ENCODE measurements at places on chromosomes 11 and 22. TPM values are rescaled to one million over a fixed set of nuclear protein-coding genes. Genes with fewer than 3 reads are reported as not detected.

GRCh38 chr11:35047179-35047578, 91.8 kb upstream of the CD44 start:
- no peaks in the 10 kb centered on the region for H3K27me3 ChIP-seq
- H3K27ac ChIP-seq: no peak overlapping the region
- H3K36me3 ChIP-seq: no peaks in the 10 kb centered on the region

DNA sequence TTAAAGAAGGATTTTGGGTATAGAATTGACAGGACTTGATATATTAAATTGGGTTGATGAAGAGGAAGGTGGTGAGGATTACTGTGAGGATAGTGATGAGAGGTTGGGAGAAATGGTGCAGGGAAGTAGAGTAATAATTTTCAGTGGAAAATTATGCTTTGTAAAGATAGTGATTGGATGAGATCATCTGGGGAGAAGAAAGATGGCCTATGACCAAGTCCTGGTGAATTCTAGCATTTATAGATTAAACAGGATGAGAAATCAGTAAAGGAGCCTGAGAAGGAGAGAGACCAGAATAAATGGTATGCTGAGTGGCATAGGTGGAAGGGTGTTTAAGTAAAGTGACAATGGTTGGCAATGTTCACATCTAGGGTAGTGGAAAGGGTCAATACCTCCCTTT, 15.0 kb downstream of the IPO7 start:
- DNase-seq: no peak
- H3K27me3 ChIP-seq: no peaks in the 10 kb centered on the region
- H3K4me1 ChIP-seq: peaks cover 19% of the 10 kb centered on the region
- peak overlapping the region; percentile 48 for H3K27ac ChIP-seq
- H3K4me3 ChIP-seq: no peak overlapping the region

PKDREJ gene
- total RNA-seq: not detected

APLNR gene
- total RNA-seq: not detected

DNA sequence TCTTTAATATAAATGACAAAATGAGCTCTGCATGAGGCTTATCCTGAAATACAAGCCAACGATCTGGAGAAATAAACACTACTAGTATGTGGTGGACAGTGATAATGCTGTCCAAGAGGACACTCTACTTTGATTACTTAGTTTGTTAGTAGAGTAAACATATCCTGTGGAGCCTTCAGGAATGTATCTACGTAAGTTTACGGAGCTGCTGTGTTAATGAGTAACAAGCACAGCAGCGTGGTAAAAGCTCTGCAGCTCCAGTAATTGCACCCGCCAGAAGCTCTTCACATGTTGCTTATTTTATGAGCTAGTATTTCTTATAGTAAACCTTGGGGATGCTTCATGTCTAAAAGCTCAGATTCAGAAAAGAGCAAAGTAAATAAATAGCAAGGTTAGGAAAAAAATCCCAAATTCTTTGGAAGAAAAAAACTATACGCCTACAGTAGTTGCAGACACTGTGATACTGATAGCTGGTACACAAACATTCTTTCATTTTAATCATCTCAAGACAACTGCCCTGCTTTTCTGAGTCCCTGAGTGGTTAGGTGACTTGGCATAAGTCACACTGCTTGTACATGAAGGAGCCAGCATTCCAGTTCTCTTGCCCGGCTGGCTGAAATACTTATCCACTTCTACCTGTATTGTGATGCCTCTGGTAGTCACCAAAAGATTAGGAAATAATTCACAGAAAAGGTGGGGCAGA, 32.7 kb upstream of the CCDC34 start:
- H3K36me3 ChIP-seq: peaks cover 20% of the 10 kb centered on the region
- no peaks in the 10 kb centered on the region for H3K27me3 ChIP-seq
- H3K27ac ChIP-seq: peak overlapping the region; percentile 84

DNA sequence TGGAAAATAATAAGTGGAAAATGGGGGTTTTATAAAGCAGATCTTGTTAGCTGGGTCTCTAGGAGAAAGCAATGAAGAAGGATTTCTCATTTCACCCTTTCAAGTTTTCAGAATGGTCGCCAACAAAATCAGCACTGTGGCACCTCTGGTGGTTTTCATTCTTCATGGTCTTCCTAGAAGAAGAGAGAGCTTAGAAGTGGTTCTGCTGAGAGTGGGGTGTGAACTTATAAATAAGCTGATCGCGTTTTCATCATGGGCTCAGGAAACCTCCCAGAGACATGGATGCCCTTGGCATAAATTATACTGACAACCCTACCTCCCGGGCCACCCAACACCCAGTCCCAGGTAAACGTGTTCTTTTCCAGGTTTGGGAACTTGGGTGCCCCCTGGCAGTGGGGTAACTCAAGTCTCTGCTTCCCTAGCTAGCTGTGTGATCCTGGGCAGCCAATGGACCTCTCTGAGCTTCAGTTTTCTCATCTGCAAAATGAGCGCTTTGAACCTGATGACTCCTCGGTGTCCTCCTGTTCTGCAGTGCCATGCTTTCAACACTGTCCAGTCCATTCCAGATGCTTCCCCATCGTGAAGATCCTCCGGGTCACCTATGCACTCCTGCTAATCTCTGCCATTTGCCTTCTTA, 72.6 kb upstream of the GRAMD1B start:
- no peaks in the 10 kb centered on the region for H3K4me1 ChIP-seq
- H3K36me3 ChIP-seq: no peaks in the 10 kb centered on the region
- no peak for DNase-seq
- H3K27me3 ChIP-seq: peaks cover 84% of the 10 kb centered on the region
- no peak overlapping the region for H3K27ac ChIP-seq

- H3K4me3 ChIP-seq: no peak overlapping the region
- no peaks in the 10 kb centered on the region for H3K4me1 ChIP-seq
- no peak for DNase-seq
- H3K27ac ChIP-seq: no peak overlapping the region
- H3K36me3 ChIP-seq: no peaks in the 10 kb centered on the region
- no peaks in the 10 kb centered on the region for H3K27me3 ChIP-seq
These were observed 65.9 kb downstream of the PHF21A start for GRCh38 chr11:46055371-46055770.

TRIM51 gene
- total RNA-seq: not detected

DNA sequence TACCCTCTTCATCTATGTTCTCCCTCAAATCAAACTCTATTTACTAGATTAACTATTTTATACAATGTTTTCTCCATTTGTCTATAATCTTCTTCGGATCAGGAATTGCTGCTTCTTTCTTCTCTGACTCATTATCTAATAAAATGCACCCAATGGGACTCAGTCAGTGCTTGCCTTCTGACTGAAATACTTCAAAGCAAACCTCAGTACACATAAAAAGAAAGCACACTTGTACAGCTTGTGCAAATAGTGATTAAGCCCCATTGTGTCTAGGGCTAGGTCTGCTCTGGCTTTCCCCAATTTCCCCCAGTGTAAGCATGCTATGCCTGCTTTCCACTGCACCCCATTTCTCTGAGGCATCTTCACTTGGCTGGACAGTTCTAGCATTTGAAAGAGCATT, 118.6 kb upstream of the C11orf87 start:
- no peaks in the 10 kb centered on the region for H3K4me1 ChIP-seq
- DNase-seq: no peak
- no peak overlapping the region for H3K4me3 ChIP-seq
- H3K36me3 ChIP-seq: no peaks in the 10 kb centered on the region

DNA sequence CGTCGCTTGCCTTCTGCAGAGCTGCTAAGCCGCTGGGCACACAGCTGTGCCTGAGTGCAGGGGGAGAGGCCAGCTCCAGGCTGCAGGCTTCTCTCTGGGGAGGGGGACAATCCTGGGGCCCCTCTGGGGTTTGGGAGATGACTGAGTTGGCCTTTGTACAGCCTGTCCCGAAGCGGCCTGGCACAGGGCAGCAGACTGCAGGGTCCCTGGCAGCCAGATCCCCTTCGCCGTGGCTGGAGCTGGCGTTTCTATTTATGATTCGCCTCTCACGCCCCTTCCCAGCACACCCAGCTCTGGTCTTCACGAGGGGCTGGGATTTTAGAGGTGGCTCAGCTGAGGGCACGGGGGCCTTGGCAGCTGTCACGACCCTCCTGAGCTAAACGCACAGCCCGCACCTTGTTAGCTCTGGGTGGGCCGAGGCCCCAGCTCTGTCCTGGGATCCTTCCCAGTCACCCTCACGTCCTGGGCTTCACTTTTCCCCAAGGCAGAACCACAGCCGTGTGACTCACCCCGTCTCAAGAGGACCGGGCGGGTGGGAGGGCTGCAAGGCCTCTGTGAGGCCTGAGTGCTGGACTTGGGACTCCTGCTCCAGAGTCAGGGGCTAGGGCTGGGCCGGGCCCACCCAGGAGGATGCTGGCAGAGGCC, 18.4 kb downstream of the OSBPL5 start:
- no peaks in the 10 kb centered on the region for H3K4me1 ChIP-seq
- H3K4me3 ChIP-seq: no peak overlapping the region
- no peaks in the 10 kb centered on the region for H3K36me3 ChIP-seq
- H3K27me3 ChIP-seq: peaks cover 13% of the 10 kb centered on the region

DNA sequence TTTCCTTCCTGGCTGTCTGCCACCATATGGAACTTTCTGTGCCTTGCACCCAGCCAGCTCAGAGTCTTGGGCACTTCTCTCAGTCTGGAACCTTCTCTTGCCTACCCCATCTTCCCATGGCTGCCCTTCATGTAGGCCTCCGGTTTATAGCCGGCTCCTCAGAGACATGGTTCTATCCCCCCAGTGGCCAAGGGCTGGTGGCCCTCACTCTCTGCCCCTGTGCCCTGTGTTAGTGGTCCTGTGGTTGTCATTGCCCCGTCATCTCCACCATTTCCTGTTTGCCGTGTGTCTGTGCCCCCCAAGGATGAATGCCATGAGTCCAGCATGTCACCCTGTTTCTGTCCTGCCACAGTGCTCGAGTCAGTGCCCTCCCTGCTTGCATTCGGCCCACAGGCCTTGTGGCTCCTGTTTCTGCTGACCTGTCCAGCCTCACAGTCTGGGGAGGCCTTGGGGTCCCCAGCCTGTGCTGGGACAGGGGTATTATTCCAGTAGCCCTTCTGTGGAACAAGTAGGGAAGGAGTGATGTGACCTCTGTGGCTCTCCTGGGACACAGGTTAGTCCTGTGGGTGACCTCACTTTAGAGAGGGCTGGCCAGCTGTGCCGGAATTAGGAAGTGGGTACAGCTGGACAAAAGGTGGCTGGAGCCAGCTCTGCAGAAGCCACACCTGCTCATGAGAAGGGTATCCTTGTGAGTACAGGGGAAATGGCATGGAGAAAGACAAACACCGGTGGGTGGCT, 30.7 kb downstream of the ST3GAL4 start:
- H3K4me1 ChIP-seq: peaks cover 11% of the 10 kb centered on the region
- H3K27me3 ChIP-seq: no peaks in the 10 kb centered on the region

DNA sequence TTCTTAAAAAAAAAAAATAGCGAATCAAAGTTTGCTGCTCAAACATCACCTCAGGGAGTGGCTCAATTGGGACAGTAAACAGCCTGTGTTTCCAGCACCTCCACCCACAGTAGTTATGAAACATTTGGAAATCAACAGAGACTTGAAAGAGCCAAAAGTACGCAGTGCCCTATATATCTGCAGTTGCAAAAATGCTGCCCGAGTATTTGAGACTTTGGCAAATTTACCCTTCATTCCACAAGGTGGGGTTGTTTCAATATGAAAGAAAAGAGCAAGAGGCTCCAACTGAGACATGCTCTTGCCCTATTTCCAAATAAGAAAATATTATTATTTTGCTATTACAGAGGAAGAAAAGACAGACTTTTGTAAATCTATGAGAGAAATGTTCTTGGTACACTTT, 851.1 kb upstream of the RAG2 start:
- H3K4me1 ChIP-seq: peaks cover 34% of the 10 kb centered on the region
- H3K27me3 ChIP-seq: no peaks in the 10 kb centered on the region
- DNase-seq: peak; percentile 26
- H3K27ac ChIP-seq: no peak overlapping the region
- H3K36me3 ChIP-seq: no peaks in the 10 kb centered on the region
